ENCODE measurements at places on chromosomes 7 and 10.

DNA sequence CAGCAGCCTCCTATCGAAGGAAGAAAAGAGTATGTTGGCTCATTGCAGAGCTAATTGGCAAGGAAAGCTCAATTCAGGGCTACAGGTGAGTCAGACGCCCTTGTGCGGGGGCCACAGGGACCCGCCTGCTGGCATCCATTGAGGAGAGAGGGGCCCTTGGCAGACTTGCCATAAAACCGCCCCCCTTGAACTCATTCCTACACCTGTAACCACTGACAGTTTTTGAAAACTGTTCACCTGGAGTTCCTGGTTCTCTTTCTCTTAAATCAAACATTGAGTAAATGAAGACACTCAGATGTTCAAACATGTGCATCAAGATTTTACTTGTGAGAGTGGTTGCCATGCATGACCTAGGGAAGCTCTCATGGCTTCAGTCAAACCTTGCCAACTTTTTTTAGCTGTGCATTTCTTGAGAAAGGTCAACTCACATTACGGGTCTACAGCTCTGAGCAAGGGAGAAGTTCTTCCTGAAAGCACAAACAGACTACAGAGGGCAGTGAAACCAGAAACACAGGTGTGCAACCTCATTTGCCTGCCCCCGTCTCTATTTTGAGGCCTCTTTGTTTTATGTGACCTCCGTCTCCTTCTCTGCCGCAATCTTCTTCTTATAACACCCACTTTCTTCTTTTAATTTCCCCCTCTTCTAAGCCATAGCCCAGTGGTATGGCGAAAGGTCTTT, 87.8 kb downstream of the TBXAS1 start:
- DNase-seq: no peak

DNA sequence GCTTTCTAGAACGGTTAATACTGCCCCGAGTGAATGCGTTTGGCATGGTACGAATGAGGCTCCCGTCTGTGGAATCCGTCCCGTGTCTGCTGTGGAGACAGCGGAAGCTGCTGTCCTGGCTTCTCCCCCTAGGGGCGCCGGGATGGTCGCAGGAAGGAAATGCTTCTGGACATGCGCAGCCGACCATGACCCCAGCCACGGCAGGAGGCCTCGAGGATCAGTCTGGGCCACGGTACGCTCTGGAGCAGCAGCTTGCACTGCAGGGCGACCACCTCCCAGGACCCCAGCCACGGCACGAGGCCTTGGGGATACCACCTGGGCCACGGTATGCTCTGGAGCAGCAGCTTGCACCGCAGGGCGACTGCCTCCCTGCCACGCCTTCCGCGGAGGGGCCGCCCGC, 107.9 kb downstream of the CYTH3 start:
- DNase-seq: no peak

DNA sequence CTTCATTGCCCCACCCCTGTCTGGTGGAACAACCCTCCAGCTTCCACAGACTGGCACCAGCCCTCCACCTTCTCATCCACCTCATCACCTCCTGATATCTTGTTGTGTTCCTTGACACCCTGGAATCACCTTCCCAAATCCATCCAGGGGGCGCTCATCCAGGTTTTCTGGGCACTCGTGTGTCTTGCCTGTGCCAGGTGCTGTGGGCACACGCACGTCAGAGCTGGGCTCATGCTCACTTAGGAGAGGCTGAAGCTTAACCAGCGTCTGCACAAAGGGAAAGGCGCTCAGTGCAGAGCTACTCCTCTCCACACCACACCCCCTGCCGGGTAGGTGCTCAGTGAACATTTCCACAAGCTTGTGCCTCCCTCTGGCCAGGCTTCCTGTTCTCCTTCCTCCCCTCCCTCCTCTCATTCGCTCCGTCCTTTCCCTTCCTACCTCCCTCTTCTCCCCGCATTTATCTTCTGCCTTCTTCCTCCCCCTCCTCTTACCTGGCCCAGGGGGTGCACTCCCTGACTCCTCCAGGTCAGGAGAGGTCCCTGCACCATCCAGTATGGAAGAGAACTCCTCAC, 4.8 kb downstream of the ADCYAP1R1 start:
- no peak for DNase-seq

- DNase-seq: no peak
These were observed 15.2 kb downstream of the CAPZA2 start for GRCh38 chr7:116877443-116878217.
